Pons (tissue), 1 donor: ENCODE measurements at places on chromosomes 6 and 20.

DNA sequence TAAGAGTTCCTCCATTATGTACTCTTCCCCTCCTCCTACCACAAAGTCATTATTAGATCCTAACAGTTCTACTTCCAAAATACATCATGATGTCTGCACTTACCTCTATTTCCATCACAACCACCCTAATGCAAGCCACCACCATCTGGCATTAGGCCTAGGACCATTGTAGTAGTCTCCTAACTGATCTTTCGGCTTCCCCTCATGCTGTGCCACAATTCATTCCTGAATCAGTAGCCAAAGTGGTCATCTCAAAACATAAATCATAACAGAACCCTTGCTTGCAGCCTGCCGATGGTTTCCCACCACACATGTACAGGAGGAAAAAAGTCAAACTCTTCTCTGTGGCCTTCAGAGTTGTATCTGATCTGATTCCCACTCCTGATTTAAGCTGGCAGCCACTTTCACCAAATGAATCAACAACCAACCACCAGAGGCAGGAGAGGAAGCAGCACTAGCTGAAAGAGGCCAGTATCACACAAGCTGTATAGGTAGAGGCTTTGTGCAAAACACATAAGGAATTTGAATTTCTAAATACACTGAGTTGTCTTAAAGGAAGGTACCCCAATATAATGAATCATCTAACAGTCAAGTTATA is 26.1 kb downstream of the FAM184A start:
- DNase-seq = no peak

- no peak for DNase-seq
These were observed 135.7 kb upstream of the SHLD1 start for GRCh38 chr20:5614506-5614905.

DNA sequence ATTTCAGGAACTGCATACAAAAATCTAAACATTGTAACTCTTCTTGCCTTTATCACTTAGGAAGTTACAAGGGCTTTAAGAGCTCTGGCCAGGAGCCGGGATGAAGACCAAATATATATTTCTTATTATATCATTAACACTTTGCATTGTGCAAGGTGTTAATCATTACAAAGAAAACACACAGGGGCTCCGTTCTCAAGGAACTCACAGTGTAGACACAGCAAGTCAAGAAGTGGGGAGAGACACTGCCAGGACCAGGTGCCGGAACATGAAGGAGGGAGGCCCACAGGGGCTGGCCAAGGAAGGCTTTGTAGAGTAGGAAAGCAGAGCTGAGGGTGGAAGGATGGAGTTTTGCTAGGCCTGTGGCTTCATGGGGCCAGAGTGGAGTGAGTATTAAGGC is 17.4 kb downstream of the ITPR3 start:
- DNase-seq = no peak

DNA sequence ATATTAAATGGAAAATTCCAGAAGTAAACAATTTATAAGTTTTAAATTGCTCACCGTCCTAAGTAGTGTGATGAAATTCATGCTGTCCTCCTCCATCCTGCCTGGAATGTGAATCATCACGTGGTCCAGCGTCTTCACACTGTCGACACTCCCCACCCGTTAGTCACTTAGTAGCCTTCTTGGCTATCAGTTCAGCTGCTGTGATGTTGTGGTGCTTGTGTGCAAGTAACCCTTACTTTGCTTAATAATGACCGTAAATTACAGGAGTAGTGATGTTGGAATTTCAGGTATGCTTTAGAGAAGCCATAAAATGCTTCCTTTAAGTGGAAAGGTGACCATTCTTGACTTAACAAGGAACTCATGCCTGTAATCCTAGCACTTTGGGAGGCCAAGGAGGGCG is 25.2 kb downstream of the RIOK1 start:
- DNase-seq = no peak

- no peak for DNase-seq
These were observed 34.2 kb downstream of the MYLIP start for GRCh38 chr6:16163066-16163465.
